Activated CD8-positive, alpha-beta memory T cell treated with anti-CD3 and anti-CD28 coated beads, Interleukin-2, amount 10 ng/mL, durations not matched to agents 7 days and 5 days (primary cell): ENCODE measurements at places on chromosomes 1 and 21.
A peak's percentile ranks its signal among the peaks of the same experiment; 100 is the strongest.

- no peak for DNase-seq
Observed at GRCh38 chr1:26020941-26021646, 481 bp upstream of the EXTL1 start.

DNA sequence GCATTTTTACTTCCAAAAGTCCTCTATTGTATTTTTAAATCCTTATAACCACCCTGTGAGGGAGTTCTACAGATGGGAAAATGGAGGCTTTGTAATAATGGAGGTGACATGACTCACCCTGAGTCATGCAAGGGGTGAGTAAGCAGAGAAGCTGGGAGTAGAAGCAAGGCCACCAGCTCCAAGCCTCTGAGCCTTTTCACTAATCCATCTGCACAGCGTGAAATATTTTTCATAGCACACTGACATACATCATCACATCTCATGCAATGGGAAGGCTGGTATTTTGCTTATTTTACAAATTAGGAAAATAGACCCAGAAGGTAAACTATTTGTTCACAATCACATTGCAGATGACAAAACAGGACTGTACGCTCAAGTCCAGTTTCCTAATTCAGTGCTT, 96.9 kb downstream of the KCNH1 start:
- DNase-seq: no peak

DNA sequence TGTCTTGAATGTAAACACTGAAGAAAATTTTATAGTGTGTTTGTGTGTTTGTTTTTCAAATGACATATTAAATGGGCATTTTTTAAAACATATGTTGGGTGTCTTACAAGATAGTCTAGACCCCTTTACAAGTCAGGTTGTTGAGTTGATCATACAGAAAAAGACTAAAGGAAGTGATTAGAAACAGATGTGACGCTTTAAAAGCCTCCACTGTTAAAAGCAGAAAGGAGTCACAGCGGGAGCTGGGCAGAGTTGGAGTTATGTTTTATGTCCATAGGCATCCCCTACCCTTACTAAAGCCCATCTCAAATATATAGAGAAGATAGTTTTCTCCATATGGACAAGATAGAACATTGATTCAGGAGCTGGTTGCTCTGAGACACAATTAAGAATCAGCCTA, 393.9 kb downstream of the PLPP3 start:
- no peak for DNase-seq

DNA sequence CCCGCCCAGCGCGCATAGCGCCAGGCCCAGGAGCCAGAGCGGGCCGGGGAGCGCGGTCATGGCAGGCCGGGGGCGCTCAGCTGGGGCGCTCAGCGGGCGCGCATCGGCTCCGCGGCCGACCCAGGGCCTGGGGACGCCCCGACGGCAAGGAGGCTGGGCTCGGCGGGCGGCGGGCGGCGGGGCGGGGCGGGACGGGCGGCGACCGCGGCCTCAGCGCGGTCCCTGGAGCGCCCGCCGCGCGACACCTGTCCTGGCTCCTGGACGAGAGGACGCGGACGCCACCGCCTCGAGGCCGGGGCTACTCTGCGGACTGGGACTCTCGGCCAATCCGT, 273 bp downstream of the BMP8B start:
- no peak for DNase-seq

DNA sequence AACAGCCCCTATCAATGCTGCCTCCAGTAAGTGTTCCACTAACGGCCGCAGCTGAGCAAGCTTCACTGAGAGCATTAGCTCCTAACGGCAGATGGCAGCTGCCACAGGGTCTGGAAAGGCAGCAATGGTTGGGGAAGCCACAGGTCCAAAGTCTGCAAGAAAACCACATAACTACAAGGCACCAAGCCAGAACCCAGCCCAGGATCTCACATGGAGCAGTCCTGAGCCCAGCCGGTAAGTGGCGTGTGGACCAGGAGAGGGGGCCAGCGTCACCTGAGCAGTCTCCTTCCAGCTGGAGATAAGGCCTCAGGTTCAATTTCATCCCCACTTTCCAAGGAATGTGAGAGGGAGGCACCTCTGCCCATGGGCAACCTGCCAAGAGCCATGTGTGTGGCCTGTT, 13.2 kb downstream of the SYT2 start:
- DNase-seq: no peak

- no peak for DNase-seq
Observed at GRCh38 chr1:243216741-243217140, 38.3 kb downstream of the CEP170 start.

- peak; percentile 58 for DNase-seq
Observed at GRCh38 chr1:46595127-46595526, 8.9 kb downstream of the MKNK1 start.

DNA sequence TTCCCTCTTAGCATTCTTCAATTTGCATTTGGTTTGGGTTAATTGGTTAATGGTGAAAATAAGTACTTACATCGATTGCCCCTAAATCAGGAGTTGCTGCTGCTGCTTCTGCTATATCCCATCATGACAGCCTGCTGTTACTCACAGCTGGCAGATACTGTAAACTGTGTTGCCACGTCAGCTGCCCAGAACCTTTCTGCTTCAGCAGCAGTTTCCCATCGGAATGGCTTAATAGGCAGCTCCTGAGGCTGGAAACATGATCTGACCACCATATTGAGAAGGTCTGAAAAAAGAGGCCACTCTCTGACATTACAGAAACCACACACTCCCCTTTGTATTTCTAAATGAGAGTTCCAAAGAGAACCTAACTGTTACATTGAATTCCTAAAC, 14.3 kb upstream of the SEC16B start:
- no peak for DNase-seq

GRCh38 chr1:168187177-168187576, 8.4 kb downstream of the TIPRL start:
- DNase-seq: no peak

DNA sequence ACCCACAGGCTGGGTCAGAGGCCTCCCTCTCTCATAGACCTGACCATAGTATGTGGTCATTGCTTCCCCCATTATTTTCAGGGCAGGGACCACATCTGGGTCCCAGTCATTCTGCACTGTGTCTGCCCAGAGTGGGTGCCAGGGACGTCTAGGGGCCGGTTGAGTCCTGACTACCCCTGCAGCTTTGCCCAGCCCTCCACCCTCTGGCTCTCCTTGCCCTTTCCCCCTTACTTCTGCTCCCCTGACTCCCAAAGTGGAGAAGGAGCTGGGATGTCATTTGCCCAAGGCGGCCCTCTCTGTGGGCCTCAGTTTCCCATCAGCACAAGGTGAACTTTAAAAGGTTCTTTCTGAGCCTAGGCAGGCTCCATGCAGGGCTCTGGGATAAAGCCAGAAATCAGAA, 4.3 kb upstream of the TTC22 start:
- DNase-seq: peak; percentile 35

DNA sequence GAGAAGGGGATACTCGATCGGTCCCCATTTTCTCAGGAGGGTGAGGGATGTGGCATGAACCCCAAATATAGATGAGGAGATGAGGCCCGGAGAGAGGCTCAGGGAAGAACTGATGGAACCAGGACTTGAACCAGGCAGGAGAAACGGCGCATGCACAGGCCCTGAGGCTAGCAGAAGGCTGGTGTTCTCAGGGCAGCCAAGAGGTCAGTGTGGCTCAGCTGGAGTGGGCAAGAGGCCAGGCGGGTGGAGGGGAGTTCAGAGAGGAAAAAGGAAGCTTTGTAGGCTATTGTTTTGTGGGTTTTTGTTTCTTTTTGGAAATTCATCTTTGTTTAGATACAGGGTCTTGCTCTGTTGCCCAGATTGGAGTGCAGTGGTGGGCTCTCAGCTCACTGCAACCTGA, 122.0 kb downstream of the LACTBL1 start:
- no peak for DNase-seq

GRCh38 chr1:74733604-74734484, 892 bp downstream of the TYW3 start:
- peak; percentile 61 for DNase-seq

DNA sequence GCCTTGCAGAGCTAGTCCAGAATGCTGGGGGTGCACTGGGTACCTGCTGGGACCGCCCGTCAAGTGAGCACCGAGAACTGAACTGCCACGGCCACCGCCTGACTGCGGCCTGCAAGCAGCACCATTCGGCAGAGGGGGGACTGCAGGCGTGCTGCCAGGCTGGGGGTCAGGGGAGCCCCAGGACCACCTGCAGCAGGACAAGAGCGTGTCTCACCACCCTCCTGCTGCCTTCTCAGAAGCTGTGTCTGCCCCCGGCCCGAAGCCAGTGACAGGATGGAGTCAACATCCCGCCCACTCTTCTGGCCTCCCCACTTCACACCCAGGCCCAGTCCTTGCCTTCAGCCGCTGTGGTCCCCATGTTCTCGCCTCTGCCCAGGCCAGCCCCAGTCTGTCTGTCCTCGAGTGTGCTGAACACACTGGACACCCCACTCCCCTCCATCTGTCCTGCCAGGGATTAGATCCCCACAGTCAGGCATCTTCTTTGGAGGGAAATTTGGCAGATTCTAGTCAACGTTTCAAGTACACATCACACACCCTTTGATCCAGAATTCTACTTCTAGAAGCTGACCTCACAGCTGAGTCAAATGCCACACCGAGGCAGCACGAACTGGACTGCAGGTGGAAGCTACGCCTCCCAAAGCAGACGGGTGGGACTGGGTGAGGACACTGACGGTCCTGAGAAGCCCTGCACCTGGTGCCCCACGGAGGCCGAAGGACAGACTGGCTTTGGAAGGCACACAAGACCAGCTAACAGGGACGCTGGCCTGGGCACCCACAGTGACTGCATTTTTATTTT, 26.0 kb downstream of the PTTG1IP start:
- no peak for DNase-seq

DNA sequence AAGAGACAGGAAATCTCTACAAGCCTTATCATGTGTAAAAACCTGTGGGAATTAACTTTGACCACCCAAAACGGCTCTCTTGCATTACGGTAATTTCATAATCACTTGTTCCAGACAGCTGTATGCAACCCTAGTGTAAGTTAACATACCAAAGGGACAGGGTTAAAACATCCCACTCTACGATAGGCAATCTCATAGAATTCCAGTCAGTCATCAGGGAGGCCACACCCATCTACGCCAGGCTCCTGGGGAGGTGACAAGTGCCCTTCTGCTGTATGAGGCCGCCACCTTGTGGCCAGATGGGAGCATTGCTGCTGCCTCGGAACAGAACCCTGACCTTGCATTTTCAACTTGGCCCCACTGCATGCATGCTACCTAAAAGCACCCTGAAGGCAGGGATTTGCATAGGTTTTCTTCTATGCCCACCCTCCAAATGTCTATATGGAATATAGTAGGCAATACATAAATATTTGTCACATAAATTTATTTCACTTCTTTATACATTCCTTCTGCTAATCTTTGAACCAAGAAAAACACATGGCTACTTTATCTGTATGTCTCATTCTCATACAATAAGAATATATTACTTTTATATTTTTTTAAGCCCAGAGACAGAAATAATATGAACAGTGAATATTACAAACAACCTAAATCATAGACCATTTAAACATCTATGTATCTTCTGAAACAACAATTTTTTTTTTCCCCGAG, 12.6 kb downstream of the HSF2BP start:
- DNase-seq: peak; percentile 91

DNA sequence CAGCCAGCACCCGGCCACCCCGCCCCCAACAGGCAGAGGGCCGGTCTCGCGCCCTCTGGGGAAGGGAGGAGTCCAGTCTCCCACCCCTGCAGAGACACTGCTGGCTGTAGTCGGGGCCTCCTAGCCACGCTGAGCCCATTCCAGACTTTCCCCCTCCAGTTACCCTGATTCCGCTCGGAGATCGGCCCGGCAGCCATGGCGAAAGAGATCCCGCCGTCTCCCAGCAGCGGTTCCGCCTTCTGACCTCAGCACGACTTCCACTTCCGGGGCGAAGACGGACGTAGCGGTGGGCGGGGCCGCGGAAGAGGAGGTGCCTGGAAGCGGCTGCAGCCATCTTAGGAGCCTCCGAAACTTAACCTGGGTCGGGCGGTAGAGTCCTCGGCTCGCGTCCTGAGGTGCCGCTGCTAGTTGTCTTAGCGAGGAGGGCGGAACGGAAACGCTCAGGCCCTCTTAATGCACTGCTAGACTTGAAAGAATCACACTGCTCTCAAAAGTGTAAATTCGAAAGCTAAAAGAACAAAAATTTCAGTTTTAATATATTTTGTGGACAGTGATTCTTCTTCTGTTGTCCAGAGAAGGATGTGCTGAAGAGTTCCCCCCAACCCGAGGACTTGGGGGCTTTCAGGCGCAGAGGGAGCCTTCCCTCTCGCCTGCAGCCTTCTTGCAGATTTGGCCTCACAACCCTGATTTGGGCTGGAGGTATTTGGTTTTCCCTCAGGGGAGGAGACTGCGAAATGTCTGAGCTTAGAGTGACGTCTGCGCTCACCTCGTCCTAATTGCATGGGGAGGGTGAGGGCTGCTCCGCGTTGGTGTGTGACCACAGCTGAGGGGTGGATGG, at the start of gene SF3B4:
Gene SF3B4 (minus strand): TSS at position 241 of the 838 bp plus-strand sequence. CDS start 44 bp downstream, at position 197.
- DNase-seq: peak; percentile 98

GRCh38 chr1:233089251-233089650, 138.8 kb downstream of the NTPCR start:
- no peak for DNase-seq
